ENCODE measurements at places on chromosomes 4 and X. TPM values are rescaled to one million over a fixed set of nuclear protein-coding genes. Genes with fewer than 3 reads are reported as not detected.

- DNase-seq, result no peak
These were observed 213.8 kb upstream of the LDB2 start for GRCh38 chr4:17112292-17112659.

DNA sequence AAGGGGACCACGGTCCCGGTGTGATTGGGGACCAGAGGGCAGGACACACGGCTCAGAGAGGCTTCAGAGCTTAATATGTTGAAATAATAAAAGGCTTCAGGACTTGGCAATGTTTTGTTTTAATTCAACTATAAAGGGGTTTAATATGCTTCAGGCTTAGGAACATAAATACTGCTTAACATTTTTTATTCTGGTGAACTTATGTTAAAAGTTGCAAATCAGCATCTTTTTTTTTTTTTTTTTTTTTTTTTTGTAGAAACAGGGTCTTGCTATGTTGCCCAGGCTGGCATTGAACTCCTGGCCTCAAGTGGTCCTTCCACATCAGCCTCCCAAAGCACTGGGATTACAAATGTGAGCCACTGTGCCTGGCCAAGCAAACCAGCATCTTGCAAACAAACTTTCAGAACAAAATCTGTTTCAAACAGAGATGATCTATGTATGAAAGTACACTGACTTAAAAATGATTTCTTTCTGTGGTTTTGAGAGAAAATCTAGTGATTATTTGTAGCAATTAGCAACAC is 37.7 kb downstream of the RHOH start:
- no peak for DNase-seq

DNA sequence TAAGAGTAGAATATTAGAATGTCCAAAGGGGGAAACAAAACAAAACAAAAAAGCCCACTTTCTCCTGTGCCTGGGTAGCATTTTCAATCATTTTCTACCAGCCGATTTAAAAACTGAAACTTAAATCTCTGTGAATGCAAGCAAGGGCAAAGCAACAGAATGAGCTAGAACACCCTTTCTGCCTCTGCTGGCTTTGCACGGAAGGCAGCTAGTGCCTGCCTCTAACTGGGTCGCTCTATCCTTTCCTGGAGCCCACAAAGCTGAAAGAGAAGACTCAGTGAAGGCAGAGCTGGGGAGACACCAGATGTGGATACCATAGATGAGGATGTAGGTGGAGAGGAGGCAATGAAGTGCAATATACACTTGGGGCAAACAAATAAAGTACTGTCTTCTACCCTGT is 248.9 kb upstream of the TTC29 start:
- DNase-seq, result no peak

DNA sequence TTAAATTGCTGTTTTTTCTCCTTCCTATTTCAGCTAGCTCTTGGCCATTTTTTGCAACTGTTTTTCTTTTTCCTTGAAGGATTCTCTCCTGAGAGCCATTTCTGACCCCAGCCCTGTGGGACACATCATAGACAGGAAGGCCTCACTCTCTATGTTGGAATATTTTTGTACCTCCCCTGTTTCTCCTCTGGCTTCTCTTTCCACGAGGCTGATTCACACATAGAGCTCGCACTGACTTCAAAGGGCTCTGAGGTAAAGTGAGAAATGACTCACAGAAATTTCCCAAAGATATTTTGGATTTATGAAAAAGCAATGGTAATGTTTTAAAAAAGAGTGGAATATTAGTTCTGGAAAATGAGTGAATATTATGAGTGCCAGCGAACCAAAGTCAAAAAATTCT is 181.7 kb upstream of the IGFBP7 start:
- no peak for DNase-seq

DNA sequence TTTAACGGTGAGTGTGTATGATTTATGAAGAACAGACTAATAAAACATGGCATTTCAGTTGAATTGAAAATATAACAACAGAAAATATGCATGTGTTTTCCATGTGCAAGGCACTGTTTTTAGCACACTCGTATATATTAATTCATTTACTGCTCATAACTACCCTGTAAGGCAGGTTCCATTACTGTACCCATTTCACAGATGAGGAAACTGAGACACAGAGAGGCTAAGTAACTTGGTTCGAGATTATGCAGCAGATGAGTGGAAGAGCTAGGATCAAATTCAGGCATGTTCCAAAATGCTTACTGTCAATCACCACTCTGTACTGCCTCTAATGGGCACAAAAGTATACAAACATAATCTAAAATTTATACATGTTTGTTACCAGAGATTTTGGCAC is 20.4 kb downstream of the MBNL3 start:
- no peak for DNase-seq

GRCh38 chrX:92213786-92214185 is 434.6 kb downstream of the PCDH11X start:
- no peak for DNase-seq

The AFP gene
- total RNA-seq, result not detected

GRCh38 chrX:115393271-115393670 is 103.8 kb downstream of the LUZP4 start:
- no peak for DNase-seq

GRCh38 chr4:177986236-177986635 is 544.0 kb upstream of the AGA start:
- DNase-seq, result no peak

- peak; percentile 48 for DNase-seq
These were observed 10.2 kb downstream of the RGS12 start for GRCh38 chr4:3302786-3303564.
